ENCODE measurements at places on chromosomes 13 and 19. TPM values are rescaled to one million over a fixed set of nuclear protein-coding genes. Genes with fewer than 3 reads are reported as not detected.

Gene CAPN12
- 1.6 TPM for total RNA-seq

Gene THSD1
- 0.66 TPM for total RNA-seq

Gene BRME1
- total RNA-seq: 8.8 TPM

Gene STRN4
- 144 TPM for total RNA-seq

Gene C1QTNF9B
- 0.33 TPM for total RNA-seq

Gene PDE4C
- 8.3 TPM for total RNA-seq

Gene LILRA6
- 0.15 TPM for total RNA-seq

- no peak overlapping the region for H3K4me3 ChIP-seq
- no peaks in the 10 kb centered on the region for H3K36me3 ChIP-seq
- DNase-seq: no peak
- H3K27me3 ChIP-seq: no peaks in the 10 kb centered on the region
- no peak overlapping the region for H3K27ac ChIP-seq
Observed at GRCh38 chr13:78198821-78199220, 280.2 kb upstream of the EDNRB start.

- H3K36me3 ChIP-seq: no peaks in the 10 kb centered on the region
- DNase-seq: no peak
- no peak overlapping the region for H3K27ac ChIP-seq
- H3K4me3 ChIP-seq: no peak overlapping the region
- H3K4me1 ChIP-seq: no peaks in the 10 kb centered on the region
Observed at GRCh38 chr19:52646571-52647217, 8.5 kb upstream of the ZNF83 start.

GRCh38 chr13:110424569-110425443 lies 117.7 kb downstream of the COL4A2 start:
- no peaks in the 10 kb centered on the region for H3K27me3 ChIP-seq
- no peaks in the 10 kb centered on the region for H3K36me3 ChIP-seq
- DNase-seq: no peak
- peaks cover 5% of the 10 kb centered on the region for H3K4me1 ChIP-seq
- no peak overlapping the region for H3K27ac ChIP-seq
- no peak overlapping the region for H3K4me3 ChIP-seq

- H3K4me3 ChIP-seq: peak within 1 kb of the TSS; percentile 82
- no peak within 1 kb of the TSS for H3K27ac ChIP-seq
Observed at GRCh38 chr19:44748426-44749254, at the start of gene BCL3. BCL3 (plus strand) TSS chr19:44748708; CDS start chr19:44748791, 83 bp downstream.

DNA sequence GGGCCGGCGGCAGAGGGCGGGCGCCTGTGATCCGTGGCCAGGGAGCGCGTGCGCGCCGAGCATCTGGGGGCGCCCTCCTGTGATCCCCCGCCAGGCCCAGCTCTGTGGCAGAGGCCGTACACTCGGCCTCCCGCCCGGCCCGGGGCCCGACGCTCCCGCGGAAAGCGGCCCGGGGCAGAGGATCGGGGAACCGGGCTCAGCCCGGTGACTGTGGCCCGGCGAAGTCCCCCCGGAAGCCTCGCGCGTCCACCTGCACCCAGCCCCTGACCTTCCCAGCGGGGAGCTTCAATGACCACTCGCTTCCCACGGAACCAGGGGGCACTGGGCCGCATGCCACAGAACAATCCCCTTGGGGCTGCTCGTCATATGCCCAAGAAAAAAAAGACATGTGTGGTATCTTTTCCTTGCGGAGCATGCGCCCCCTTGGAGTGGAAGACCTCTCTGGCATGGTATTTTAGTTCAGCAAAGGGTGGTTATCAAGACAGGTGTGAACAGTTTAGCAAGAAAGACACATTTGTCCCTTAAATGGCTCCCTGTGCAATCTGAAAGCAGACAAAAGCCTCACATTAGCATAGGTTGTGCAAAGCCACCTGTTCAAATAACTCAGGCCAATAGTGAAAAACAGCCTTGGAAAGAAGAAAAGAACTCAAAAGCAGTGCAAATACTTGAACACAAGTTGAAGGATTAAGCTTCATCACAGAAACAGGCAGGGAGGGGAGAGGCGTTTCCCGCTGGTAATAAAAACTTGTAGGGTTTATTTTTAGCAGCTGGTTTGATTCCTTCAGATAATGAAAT lies 290.9 kb upstream of the SOX21 start:
- DNase-seq: no peak
- H3K4me3 ChIP-seq: peak overlapping the region; percentile 16
- peaks cover 45% of the 10 kb centered on the region for H3K27me3 ChIP-seq
- H3K4me1 ChIP-seq: no peaks in the 10 kb centered on the region

DNA sequence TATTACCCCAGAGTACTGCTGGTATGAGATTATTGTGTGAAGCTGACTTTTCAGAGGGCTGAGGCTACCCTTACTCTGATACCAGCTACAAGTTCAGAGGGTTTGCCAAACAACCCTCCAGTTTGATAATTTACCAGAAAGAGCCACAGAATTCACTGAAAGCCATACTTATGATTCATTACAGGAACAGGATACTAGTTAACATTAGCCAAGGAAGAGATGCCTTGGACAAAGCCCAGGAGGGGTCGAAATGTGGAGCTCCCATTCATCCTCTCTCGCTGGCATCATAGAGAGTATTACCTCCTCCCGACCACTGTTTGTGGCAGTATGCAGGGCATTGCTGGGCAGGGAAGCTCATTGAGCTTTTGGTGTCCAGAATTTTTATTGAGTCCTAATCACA lies 364.3 kb downstream of the KCNRG start:
- H3K4me3 ChIP-seq: no peak overlapping the region
- no peaks in the 10 kb centered on the region for H3K4me1 ChIP-seq
- no peak for DNase-seq
- H3K27ac ChIP-seq: no peak overlapping the region
- H3K27me3 ChIP-seq: no peaks in the 10 kb centered on the region
- no peaks in the 10 kb centered on the region for H3K36me3 ChIP-seq

GRCh38 chr13:21528616-21529015 lies 69.5 kb upstream of the ZDHHC20 start:
- H3K4me3 ChIP-seq: no peak overlapping the region
- H3K36me3 ChIP-seq: no peaks in the 10 kb centered on the region
- peaks cover 10% of the 10 kb centered on the region for H3K4me1 ChIP-seq
- H3K27ac ChIP-seq: no peak overlapping the region
- no peak for DNase-seq
- H3K27me3 ChIP-seq: no peaks in the 10 kb centered on the region
